ENCODE measurements at places on chromosomes 4 and X. TPM values are rescaled to one million over a fixed set of nuclear protein-coding genes. Genes with fewer than 3 reads are reported as not detected.

Gene RPGR
- 2.0 TPM for polyA plus RNA-seq

Gene FRMD7
- 0.10 TPM for polyA plus RNA-seq

DNA sequence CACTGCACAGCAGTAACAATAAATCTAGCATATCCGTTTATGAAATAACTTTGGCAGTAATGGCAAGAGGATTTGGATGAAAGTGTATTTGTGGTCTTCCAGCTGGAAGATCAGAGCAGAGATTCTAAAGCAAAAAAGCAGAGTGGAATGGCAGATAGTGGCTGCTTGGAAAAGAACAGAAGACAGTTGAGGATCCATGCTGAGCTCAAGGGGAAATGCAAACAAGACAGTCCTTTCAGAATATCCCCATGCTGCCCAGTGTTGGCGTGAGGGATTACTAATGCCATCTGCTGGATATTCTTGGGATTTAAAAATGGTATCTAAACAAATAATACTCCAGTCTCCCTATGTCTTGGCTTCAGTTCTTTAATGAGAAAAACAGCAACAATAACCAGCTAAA, 629.1 kb upstream of the ATOH1 start:
- peak; percentile 65 for DNase-seq
- H3K4me3 ChIP-seq = no peak overlapping the region
- no peaks in the 10 kb centered on the region for H3K4me1 ChIP-seq
- no peaks in the 10 kb centered on the region for H3K27me3 ChIP-seq

GRCh38 chr4:567457-568350, 8.4 kb downstream of the TMEM271 start:
- H3K36me3 ChIP-seq = no peaks in the 10 kb centered on the region
- no peaks in the 10 kb centered on the region for H3K27me3 ChIP-seq
- DNase-seq = no peak
- H3K27ac ChIP-seq = no peak overlapping the region
- no peak overlapping the region for H3K4me3 ChIP-seq
- no peaks in the 10 kb centered on the region for H3K4me1 ChIP-seq

DNA sequence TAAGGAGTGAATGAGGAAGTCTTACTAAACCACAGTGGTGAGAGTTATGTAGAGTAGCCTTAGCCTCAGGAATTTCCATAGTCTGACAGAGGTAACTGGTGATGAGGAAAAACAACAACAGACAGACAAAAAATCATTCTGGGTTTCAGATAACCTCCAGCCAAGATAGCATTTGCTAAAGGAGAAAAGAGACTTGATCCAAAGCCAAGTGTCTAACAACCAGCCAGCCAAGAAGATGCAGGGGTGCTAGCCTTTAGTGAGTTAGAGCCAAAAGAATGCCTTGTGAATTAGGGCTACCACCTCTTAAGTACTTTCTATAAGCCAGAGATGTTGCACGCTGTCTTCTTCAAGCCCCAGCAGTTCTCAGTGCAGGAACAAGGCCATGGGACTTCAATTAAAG, 478.0 kb upstream of the CPEB2 start:
- no peaks in the 10 kb centered on the region for H3K27me3 ChIP-seq
- DNase-seq = no peak
- no peaks in the 10 kb centered on the region for H3K36me3 ChIP-seq

- H3K27me3 ChIP-seq = no peaks in the 10 kb centered on the region
- H3K4me1 ChIP-seq = no peaks in the 10 kb centered on the region
- no peak overlapping the region for H3K27ac ChIP-seq
- no peak for DNase-seq
These were observed 297.5 kb upstream of the PABPC4L start for GRCh38 chr4:134499074-134499473.

DNA sequence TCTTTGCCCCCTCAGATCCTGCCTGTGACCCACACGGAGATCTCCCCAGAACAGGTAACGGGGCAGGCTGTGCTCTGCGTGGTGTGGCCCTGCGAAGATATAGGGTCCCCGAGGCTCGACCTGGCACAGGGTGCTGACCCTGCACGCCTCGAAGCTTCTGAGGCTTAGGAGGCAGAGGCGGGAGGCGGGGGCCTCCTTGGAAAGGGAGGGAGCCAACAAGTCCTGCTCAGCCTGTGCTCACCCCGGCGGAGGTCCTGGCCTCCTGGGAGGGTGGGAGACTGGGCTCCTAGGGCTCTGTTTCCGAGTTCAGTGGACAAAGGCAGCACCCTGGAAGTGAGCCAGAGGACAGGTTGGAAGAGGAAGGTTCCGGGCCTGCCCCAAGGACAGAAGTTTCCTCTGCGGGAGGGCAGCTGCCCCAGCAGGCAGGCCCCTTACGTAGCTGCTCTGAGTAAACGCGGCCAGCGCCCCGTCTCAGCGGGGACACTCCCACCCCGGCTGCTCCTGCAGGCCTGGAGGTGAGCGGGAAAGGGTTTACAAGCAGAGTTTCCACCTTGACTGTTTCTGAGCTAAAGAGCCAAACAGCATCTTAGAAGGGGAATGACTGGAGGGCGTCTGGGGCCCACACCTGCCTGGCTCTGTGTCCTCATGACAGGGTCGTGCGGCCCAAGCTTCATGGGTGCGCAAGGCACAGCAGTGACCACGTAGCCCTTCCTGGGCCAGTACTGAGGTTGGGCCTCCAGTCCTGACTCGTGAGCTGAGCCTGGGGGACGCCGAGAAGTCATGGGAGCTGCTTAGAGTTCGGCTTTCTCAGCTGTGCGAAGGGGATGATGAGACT, 16.1 kb downstream of the TMEM175 start:
- no peak for DNase-seq
- no peaks in the 10 kb centered on the region for H3K27me3 ChIP-seq
- H3K36me3 ChIP-seq = no peaks in the 10 kb centered on the region
- no peak overlapping the region for H3K27ac ChIP-seq
- no peak overlapping the region for H3K4me3 ChIP-seq

Gene TKTL2
- not detected for polyA plus RNA-seq

Measured in fibroblast of lung (primary cell).